ENCODE measurements at places on chromosomes 1 and 21.

DNA sequence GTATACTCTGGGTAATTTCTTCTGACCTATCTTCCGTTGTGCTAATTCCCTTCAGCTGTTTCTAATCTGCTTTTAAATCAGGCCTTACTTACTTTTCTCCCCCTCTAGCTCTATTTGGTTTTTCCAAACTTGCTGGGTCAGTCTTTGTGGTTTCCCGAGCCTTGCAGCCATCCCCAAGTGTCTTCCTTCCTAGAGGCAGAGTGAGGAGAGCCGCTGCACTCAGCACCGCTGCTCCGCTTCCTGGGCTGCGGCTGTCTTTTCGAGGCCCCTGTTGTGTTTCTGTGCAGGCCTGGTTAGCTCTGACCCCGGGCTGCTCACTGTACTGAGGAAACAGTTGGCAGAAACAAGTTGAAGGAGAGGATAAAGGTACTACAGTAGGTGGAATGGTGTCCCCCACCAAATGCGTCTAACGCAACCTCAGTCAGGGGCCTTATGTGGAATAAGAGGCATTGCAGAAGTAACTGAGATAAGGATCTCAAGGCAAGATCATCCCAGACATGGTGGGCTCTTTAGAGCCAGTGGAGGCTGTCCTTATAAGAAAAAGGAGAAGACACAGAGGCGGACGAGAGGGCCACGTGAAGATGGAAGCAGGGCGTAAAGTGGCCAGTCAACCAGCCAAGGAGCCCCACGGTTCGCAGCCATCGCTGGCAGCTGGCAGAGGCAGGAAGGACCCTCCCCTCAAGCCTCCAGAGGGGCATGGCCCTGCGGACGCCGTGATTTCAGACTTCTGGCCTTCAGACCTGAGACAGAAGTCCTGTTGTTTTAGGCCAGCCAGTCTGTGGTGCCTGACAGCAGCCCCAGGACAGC lies 10.5 kb downstream of the WNT9A start:
- no peak for DNase-seq

GRCh38 chr1:234628089-234628488 lies 18.1 kb upstream of the IRF2BP2 start:
- peak; percentile 68 for DNase-seq

DNA sequence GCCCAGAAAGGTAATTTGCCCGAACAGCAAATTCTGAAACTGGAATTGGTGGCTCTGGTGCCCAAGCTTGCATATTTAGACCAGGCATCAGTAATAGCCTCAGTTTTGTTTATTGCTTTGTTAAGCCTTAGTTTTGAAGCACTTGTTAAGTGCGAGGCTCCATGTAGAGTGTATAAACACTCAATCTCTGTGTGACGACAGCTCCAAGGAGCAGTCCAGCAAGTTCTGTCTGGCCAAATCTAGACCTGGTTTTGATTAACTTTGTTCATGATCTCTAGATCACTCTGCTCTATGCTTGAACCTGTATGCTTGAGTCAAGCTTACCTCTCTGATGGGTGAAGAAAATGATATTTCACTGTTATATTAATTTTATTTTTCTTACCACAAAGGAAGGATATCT lies 37.4 kb downstream of the DOP1B start:
- DNase-seq, result peak; percentile 37

- no peak for DNase-seq
These were observed 2.7 kb upstream of the CDC42BPA start for GRCh38 chr1:227321035-227321434.

Measured in umbilical cord (tissue), 2 donors.